ENCODE measurements at places on chromosomes 3 and 15. TPM values are rescaled to one million over a fixed set of nuclear protein-coding genes. Genes with fewer than 3 reads are reported as not detected.

The ABHD10 gene
- 37.4 TPM for polyA plus RNA-seq

The ILDR1 gene
- 1.2 TPM for polyA plus RNA-seq

The DPPA2 gene
- polyA plus RNA-seq, result not detected

The CFAP92 gene
- polyA plus RNA-seq, result 0.27 TPM

The SLC15A2 gene
- polyA plus RNA-seq, result 2.9 TPM

The GOLGA8T gene
- polyA plus RNA-seq, result not detected

The FBXL2 gene
- polyA plus RNA-seq, result 6.4 TPM

The HGD gene
- not detected for polyA plus RNA-seq

The SKOR1 gene
- polyA plus RNA-seq, result 0.49 TPM

The GOLGA6L7 gene
- polyA plus RNA-seq, result not detected

The RAB6B gene
- 57.4 TPM for polyA plus RNA-seq

The SLC2A2 gene
- not detected for polyA plus RNA-seq

The PIF1 gene
- polyA plus RNA-seq, result 3.4 TPM

All from brain (organoid and tissue), 16 donors.